Femur (tissue), 1 donor: ENCODE measurements at places on chromosomes 7 and 10.

DNA sequence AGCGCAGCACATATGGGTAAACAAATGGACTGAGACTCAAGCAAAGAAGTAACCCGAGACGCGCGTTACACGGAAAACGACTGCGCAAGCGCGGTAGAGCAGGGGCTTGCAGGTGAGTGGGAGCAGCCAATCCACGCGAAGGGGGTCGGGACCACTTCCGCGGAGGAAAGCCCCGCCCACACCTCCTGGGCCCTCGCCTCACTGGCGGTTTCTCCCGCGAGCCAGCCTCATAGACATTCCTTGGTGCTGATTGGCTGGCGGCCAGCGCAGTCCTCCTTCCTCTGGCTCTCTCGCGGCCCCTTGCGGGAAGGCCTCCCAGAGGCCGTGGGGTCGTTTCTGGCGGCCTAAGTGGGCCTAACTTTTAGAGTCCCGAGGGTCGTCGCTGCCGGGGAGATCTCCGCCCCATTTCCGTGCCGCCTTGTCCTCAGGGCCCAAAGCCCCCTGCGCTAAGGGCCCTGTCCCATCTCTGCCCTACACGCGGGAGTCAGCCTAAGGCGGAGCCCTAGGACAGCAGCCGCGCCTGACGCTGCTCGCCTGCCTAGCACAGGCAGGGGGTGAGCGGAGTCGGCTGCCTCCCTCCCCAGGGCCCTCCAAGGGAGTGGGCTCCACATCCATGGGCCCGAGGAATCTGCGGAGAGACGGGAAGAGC lies 9.1 kb upstream of the FXYD4 start:
- DNase-seq, result peak; percentile 95

- peak; percentile 32 for DNase-seq
Observed at GRCh38 chr7:27101171-27101956, 1.1 kb downstream of the HOXA2 start.

- DNase-seq, result no peak
Observed at GRCh38 chr7:123209786-123210185, 10.0 kb upstream of the SLC13A1 start.

GRCh38 chr10:36331121-36331520 lies 689.0 kb upstream of the FZD8 start:
- no peak for DNase-seq

DNA sequence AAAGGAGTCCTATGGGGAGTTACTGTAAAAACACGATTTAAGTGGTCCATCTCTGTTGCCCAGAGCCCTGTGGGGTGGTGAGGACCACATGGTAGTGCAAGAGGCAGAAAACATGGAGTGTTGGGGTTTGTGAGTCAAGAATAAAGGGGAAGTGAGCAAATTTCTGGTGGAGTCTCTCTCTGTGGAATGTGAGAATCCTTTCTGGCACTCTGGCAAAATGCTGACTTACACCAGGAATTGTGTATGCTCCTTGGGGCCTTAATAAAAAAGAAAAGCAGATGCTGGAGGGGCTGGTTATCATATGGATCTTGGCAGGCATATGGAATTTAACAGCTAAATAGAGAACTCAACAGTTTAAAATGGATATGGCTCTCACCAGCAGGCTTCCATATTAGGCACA lies 486.0 kb downstream of the TNS3 start:
- no peak for DNase-seq

- no peak for DNase-seq
Observed at GRCh38 chr7:32255036-32255435, 184.8 kb upstream of the PDE1C start.

GRCh38 chr7:33395340-33395739 lies 266.0 kb downstream of the BBS9 start:
- no peak for DNase-seq

DNA sequence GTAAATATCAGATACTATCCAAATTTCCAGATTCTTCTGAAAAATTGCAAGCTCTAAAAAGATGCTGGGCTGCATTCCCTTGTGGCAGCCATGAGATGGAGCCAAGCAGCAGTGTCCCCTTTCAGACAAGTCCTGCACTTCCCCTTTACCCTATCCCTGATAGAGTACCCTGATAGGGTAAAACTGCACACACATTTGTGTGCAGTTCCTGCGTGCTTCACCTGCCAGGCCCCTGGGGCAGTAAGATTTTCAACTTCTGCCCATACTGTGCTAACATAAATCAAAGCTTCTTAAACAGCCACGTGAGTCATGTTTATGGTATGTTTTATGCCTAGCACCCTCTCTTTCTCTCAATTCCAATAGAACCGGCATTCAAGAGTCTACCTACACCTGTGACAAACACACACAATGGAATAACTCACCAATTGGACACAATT lies 52.2 kb downstream of the IFIT5 start:
- no peak for DNase-seq
